ENCODE measurements at places on chromosomes 1 and 21.
A peak's percentile ranks its signal among the peaks of the same experiment; 100 is the strongest.

- no peak for DNase-seq
Observed at GRCh38 chr1:1250786-1251284, 4.3 kb upstream of the C1QTNF12 start.

- peak; percentile 22 for DNase-seq
Observed at GRCh38 chr1:203754455-203754864, 10.5 kb upstream of the LAX1 start.

- DNase-seq: no peak
Observed at GRCh38 chr1:87263785-87264184, 64.9 kb upstream of the LMO4 start.

- no peak for DNase-seq
Observed at GRCh38 chr1:209063767-209064659, 519.5 kb upstream of the CAMK1G start.

GRCh38 chr1:4838231-4838630 lies 183.8 kb downstream of the AJAP1 start:
- DNase-seq: no peak

GRCh38 chr1:221308534-221309511 lies 429.6 kb downstream of the HLX start:
- DNase-seq: no peak

GRCh38 chr1:206723805-206724472 lies 39.2 kb downstream of the MAPKAPK2 start:
- DNase-seq: no peak

DNA sequence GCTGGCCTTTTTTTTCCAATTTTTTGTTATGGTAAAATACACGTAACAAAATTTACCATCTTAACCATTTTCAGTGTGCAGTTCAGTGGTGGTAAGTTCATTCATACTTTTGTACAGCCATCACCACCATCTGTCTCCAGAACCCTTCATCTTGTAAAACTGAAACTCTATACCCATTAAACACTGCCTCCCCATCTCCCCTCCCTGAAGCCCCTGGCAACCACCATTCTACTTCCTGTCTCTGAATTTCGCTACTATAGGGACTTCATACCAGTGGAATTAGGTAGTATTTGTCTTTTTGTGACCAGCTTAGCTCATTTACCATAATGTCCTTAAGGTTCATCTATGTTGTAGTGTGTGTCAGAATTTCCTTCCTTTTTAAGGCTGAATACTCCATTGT lies 8.7 kb downstream of the PKNOX1 start:
- DNase-seq: no peak

- no peak for DNase-seq
Observed at GRCh38 chr1:88984569-88984968, 7.9 kb downstream of the KYAT3 start.

DNA sequence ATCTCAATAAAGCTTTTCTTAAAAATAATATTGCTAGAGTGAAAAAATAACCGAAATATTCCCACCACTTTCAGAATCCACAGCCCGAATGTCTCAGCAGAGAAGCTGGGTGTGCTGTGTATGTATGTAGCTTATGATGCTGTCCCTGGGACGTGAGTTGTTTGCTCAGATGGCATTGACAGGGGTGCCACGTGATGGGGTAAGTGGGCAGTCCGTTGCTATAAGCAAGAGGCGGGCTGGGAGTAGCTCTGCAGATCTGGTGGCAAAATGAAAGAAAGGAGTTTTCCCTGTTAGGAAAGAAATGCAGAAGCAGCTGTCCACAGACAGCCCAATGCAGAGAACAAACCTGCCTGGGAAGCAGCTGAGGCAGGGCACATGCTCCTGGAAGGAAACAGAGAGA lies 3.8 kb upstream of the FAM20B start:
- DNase-seq: no peak

DNA sequence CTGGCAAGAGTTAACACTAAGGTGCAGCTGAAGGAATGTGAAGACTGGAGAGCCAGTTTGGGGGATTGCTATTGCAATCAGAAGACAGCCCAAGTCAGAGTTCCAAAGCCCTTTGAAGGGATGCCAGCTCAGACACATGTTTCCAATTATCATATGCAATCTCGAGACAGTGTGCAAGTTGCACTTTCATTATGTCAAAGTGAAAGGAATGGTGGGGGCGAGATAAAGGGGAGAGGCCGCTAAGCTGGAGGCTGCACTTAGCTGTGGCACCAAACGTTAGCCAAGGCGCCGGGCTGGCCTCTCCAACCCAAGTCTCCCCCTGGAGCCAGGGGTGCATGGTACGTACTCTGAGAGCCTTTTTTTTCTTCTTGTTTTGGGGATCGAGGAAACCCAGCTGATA lies 58.0 kb downstream of the NGF start:
- DNase-seq: no peak

DNA sequence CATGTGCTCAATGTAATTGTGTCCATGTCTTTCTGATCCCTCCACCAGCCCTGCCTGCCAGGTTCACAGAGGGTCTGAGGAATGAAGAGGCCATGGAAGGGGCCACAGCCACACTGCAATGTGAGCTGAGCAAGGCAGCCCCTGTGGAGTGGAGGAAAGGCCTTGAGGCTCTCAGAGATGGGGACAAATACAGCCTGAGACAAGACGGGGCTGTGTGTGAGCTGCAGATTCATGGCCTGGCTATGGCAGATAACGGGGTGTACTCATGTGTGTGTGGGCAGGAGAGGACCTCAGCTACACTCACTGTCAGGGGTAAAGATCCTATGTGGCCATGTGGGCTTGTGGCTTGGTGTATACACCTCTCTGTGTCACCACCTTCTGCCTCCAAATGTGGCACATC lies 91.4 kb downstream of the OBSCN start:
- DNase-seq: no peak

- no peak for DNase-seq
Observed at GRCh38 chr1:214135886-214136285, 145.1 kb upstream of the SMYD2 start.

DNA sequence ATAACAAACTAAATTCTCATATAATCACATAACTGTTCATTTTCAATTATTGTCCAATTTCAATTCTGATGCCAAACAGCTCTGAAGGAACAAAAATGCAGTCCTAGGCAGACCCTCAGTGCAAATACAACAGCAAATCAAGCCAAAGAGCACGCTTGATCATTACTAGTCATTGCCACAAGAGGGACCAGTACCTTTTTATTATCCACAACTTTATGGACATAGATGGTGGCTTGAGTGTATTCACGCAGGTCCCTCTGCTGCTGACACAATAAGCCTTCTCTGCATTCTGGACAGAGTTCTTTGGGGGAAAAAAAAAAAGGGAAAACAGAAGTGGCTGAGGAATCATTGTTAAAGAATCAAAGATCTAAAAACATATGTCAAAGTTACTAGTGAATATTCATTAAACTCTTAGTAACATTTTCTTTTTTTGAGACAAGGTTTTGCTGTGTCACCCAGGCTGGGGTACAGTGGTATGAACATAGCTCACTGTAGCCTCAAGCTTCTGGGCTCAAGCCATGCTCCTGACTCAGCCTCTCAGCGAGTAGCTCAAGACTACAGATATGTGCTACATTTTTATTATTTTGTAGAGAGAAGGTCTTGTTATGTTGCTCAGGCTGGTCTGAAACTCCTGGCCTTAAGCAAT lies 34.3 kb upstream of the RAP1GAP start:
- DNase-seq: no peak

GRCh38 chr1:95407886-95408291 lies 173.9 kb downstream of the RWDD3 start:
- DNase-seq: no peak

DNA sequence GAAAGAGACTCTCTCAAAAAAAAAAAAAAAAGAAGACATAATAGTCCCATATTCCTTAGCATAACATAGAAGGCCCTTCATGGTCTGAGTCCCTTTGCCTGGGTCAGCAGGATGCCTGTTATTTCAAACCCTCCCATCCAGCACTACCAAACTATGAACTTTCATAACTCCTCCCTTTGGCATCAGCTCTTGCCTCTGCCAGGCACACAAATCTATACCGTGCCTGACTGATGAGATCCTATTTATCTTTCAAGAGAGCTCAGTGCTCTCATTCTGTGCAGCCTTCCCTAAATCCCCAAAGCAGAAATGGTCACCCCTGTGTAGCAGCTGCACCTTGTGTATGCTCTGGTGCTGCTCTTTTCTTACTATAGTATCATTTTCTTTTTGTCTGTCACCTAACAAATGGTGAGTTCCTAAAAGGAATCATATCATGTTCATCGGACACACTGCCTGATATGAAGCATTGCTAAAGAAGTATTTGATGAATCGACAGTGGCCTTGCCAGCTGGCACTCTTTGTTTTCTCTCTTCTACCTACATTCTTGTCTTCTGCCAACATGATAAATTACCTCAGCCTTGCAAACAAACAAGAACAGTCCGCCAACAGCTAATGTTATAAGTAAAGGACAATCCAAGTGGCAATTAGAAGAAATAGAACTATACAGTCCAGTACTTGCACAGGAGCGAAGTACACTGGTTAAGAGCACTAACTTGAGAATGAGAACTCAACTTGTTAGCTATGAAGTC lies 29.9 kb downstream of the FMO4 start:
- DNase-seq: no peak

DNA sequence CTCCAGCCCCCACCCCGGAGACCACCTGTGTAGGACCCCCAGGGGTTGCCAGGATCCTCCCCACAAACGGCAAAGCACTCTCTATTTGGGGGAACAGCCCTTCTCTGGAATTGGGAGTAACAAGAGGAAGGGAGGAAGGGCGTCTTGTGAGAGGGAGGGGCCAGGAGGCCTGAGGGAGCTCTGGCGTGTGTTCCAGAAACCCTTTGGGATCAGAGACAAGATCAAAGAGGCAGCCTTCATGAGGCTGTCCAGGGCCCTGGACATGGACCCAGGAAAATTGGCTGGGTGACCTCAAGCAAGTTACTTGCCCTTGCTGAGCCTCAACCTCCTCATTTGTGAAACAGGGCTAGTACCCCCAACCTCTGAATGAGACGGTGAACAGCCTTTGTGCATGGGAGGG lies 18.1 kb upstream of the ECE1 start:
- DNase-seq: no peak

- DNase-seq: no peak
Observed at GRCh38 chr21:35893156-35893555, 167.2 kb downstream of the SETD4 start.

GRCh38 chr1:235407419-235407818 lies 40.2 kb downstream of the TBCE start:
- no peak for DNase-seq

DNA sequence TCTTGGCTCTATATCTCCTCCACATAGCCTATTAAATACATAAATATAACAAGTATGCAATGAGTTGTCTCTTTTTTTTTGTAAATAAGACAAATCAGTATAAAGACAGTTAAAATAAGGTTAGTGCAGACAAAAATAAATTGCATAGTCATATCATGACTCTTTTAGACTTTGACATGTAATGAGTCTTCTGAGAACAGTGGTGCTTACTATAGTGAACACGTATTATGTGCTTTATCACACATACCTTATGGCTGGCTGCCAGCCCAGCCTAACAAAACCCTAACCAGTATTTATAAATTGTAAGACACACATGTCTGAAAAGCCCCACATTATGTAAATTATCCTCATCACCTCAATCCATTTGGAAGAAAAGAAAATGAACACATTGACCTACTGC lies 29.1 kb upstream of the F13B start:
- DNase-seq: no peak

GRCh38 chr1:40381268-40382107 lies 8.0 kb downstream of the SMAP2 start:
- no peak for DNase-seq

DNA sequence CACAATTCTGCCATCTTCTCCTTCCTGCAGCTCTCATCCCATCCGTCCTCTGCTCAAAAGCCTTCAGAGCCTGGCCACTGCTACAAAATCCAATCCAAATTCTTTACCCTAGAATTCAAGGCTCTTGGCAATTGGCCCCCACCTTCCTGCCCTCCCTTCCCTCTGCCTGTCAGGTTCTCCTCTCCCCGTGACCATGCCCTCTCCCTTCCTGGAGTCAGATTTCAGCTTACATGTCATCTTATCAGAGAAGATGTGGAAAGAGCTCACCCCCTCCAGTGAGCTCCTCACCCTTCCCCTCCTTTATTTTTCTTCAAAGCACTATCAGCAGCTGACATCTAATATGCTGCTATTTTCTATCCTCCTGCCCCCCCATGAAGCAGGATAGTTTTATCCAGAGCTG lies 86.9 kb downstream of the GRIK3 start:
- no peak for DNase-seq

- no peak for DNase-seq
Observed at GRCh38 chr1:229066591-229066990, 204.3 kb upstream of the RAB4A start.

DNA sequence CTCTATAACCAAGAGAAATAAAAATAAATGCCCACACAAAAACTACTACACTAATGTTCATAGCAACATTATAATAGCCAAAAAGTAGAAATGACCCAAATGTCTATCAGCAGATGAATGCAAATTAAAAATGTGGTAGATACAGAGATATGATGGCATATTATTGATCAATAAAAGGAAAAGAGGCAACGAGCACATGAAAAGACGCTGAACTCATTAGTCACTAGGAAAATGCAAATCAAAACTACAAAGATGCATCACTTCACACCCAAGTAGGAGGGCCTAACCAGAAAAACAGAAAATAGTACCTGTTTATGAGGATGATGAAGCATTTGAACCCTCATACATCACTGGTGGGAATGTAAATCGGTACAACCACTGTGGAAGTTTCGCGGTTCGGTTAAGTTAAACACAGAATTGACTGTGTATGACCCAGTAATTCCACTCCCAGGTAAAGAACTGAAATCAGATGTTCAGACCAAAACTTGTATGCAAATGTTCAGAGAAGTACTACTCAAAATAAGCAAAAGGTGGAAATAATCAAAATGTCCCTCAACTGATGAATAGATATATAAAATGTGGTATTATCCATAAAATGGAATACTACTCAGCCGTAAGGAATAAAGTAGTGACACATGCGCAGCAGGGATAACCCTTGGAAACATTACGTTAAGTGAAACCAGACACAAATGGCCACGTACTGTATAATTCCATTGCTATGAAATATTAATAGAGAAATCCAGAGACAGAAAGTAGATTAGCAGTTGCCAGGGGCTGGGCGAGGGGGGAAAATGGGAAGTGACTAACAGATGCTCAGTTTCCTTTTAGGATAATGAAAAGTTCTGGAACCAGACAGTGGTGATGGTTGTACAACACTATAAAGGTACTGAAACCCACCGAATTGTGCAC lies 3.1 kb downstream of the USP48 start:
- no peak for DNase-seq

Measured in CD4-positive, alpha-beta T cell treated with Interferon gamma for 1 hour (primary cell).